IMR-90 (cell line): ENCODE measurements at places on chromosomes 1 and 21.

DNA sequence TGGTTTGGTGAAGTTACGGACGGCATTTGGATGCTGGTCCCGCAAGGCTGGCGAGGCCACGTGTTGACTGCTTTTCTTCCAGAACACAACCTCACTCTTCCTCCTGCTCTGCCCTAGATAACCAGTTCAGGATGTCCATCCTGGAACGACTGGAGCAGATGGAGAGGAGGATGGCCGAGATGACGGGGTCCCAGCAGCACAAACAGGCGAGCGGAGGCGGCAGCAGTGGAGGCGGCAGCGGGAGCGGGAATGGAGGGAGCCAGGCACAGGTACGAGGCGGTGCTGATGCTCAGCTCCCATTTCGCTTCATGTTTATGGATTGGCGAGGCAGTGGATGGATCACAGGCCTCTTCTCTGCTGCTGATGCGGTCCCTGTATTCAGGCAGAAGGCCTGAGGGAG, 38.8 kb upstream of the VAMP3 start:
- no peak for DNase-seq

DNA sequence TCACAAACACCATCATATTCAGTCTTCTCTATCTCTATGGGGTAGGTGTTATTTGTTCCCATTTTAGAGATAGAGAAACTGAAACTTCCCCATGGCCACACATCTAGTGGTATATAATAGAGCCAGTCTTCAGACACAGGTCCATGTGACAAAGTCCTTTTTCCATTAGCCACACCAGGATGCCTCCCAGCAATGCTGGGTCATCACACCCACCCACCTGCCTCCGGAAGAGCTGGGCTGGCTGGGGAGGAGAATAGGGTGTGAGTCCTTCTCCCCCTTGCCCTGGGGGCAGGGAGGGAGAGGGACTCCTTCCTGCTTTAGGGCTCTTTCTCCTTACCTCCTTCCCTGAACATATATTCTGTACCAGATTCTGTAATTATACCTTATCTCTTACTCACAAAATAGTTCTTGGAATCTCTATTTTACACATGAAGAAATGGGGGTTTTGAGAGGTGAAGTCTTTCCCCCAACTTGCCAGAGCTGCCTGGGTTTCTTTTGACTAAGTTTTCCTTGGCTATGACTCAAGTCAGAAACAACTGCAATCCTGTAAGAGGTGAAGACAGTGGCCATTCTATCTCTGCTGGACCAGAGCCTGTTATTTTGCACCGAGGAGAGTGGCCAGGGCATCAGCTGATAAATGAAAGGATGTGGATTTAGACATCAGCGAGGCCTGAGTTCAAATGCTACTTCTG, 30.0 kb downstream of the SOX13 start:
- DNase-seq = peak; percentile 16

GRCh38 chr1:3052501-3052900, 16.5 kb upstream of the PRDM16 start:
- no peak for DNase-seq

GRCh38 chr1:6948861-6949260, 163.6 kb downstream of the CAMTA1 start:
- DNase-seq = peak; percentile 23

DNA sequence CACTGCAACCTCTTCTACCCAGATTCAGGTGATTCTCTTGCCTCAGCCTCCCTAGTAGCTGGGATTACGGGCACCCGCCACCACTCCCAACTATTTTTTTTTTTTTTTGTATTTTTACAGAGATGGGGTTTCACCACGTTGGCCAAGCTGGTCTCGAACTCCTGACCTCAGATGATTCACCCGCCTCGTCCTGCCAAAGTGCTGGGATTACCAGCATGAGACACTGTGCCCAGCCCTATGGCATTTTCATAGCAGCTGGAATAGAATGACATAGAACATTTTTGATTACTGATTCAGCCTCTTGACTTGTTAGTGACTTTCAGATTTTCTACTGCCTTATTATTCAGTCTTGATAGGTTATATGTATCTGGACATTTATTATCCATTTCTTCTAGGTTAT, 1046.2 kb downstream of the AMY1C start:
- DNase-seq = no peak

GRCh38 chr1:1259951-1260600, 13.6 kb upstream of the C1QTNF12 start:
- DNase-seq = no peak

DNA sequence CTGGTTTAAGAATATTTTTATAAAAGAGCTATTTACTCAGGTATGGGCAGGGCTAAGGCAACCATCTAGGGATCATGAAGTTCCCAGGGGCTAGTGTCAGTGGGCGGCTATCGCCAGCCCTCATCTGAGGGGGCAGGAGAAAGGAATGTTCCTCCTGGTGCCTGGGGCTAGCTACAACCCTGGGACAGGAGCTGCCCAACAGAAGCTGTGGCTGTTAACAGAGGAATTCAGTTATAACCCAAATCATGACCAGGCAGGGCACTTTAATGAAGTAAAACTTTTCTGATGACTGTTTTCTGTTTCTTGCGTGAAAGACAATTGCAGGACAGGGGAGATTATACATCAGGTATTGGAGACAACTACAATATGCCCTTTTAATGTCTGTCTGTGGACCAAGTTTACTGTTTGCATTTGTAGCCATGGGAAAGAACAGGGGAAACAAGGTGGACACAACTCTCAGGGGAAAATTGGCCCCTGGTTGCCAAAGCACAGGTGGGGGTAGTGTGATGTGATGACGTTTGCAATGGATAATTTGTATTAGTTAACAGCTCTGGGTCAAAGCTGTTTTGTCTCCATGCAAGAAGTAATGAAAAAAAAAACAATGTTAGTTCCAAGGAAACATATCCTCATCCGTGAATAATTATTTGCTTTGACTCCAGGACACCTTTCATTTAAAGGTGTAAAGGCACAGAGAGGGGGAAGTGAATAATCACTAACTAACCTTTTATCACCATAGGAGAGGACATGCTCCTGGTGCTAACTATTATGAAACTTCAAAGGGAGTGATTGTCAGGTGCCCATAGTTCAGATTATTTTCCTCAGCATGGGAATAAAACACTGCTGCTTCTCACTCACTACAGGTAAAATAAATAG, 105.2 kb downstream of the TSEN15 start:
- no peak for DNase-seq

DNA sequence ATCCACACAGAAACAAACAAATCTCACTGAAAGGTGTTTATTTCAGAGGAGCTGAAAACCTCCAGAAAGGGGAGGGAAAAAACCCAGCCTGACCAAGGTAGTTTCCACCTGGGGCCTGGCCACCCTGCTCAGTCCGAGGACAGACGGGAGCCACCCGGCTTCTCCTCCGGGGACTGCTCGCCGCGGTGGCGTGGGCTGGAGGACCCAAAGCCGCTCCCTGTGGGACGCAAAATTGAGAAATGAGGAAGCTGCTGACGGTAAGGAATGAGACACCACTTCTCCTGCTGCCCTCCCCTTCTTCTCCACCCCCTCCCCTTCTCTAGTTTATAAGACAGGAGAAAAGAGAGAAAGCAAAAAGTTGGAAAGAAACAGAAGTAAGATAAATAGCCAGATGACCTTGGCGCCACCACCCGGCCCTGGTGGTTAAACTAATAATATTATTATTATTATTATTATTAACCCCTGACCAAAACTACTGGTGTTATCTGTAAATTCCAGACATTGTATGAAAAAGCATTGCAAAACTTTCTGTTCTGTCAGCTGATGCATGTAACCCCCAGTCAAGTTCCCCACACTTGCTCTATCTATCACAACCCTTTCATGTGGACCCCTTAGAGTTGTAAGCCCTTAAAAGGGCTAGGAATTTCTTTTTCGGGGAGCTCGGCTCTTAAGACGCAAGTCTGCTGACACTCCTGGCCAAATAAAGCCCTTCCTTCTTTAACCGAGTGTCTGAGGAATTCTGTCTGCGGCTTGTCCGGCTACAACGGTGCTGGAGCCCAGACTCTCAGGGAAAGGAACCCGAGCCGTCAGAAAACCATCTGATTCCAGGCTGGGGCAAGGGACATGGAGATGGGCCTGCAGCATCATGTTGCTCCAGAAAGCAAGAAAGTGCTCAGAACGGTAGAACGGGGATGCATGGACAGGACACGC, 12.5 kb downstream of the ITGB2 start:
- no peak for DNase-seq

DNA sequence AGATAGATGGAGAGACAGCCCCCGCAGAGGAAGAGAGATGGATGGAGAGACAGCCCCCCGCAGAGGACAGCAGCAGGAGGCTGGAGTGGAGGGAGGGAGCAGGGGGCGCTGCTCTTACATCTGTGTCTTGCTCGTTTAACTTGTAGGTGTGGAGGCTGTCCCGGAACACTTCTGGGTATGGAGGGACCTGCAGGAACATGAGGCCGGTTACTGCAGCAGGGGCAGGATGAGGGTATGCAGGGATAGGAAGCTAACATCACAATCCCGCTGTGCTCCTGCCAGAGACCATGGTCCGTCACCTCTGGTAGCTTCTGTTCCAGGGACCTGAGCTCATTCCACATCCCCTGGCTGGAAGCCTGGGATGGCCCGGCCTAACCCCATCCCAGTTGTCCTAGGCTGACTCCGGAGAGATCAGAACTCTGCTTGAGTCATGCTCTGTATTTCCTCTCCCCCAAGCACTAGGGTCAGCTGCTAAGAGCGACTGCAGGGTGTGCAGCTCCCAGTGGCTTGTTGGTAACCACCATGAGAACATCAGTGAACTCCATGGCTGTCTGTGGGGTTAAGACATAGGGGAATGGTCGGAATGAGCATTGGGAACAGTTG, 36.7 kb upstream of the GOLT1A start:
- DNase-seq = peak; percentile 9

GRCh38 chr1:110462964-110463363, 12.0 kb downstream of the PROK1 start:
- DNase-seq = peak; percentile 31

GRCh38 chr1:156356875-156357534, 12.0 kb upstream of the RHBG start:
- DNase-seq = no peak

GRCh38 chr1:111249960-111250359, 22.4 kb downstream of the CHI3L2 start:
- DNase-seq = no peak

DNA sequence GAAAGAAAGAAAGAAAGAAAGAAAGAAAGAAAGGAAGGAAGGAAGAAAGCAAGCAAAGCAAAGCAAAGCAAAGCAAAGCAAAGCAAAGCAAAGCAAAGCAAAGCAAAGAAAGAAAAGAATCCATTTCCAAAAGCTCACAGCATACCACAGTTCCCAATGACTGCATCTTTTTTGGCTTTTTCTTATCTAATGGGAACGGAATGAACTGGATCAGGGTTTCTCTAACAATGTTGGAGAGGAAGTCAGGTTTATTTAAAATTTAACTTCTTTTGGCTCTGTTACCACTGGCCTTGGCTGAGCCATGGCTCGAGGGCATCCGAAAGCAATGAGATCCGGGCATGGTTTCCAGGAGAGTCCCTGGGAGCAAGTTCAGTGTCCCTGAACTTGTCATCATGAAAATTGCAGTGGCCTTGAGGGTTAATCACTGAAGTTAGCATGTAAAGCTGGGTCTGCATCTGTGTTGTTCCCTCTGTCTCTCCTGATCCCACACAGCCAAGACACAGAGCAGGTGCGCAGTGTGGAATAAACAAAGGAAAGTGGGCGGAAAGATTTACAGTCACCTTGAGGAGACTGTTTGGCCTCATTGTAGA, 34.6 kb upstream of the CTPS1 start:
- DNase-seq = peak; percentile 43

DNA sequence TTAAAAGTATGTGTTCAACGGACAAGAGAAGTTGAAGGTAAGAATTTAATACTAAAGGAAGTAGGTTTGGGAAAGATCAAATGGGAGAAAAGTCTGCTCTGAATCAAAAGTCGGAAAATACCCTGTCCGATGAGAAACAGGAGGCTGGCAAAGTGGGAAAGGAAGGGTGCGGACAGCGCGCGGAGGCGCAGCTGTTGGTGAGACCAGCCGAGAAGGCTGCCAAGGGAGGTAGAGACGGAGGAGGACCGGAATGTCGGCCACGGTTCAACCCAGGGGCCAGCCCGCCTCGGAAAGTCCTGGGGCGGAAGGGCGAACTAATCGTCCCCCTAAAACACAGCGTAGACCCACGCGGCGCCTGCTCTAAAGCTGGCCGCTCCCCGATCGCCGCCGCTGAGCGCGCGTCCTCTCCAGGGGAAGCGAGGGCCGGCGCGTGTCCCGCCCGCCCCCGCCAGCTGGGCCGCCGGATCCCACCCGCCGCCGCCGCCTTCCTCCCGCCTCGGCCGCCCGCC, 639 bp upstream of the SPATA1 start:
- peak; percentile 42 for DNase-seq

- DNase-seq = no peak
Measured at GRCh38 chr1:222071387-222071786, 329.5 kb upstream of the DUSP10 start.

DNA sequence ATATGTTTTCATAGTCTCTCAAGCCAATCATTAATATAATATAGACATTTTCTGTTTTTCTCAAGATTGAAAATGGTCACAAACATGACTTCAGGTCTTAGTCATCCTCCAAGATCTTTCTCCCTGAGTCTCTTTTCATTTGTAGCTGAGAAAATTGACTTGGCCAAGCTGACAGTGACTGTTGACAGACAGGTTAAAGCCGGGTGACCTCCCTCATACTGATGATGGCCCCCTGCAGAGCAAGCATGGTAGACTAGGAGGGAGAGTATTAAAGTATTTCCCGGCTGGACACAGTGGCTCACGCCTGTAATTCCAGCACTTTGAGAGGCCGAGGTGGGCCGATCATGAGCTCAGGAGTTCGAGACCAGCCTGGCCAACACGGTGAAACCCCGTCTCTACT, 6.8 kb upstream of the KIAA1614 start:
- no peak for DNase-seq

DNA sequence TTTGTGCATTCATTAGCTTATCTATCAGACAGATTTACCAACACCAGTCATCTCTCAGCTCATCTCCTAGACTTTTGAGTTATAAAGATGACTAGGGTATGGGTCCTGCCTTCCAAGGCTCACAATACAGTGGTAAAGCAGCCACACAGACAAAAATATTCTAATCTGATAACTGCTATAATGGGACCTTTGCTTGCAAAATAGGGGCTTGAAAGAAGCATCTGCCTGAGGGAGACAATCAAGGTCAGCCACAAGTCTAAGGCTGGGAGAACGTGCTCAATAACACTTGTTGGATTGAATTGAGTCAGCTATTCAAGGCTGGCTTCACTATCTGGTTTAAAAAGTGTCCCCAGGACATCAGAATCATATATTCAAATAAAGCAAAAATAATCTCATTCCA, 1.4 kb upstream of the PAPPA2 start:
- no peak for DNase-seq

GRCh38 chr1:170670802-170671628, 7.1 kb downstream of the PRRX1 start:
- peak; percentile 37 for DNase-seq

GRCh38 chr1:117365350-117366176, 1.7 kb upstream of the MAN1A2 start:
- peak; percentile 61 for DNase-seq

DNA sequence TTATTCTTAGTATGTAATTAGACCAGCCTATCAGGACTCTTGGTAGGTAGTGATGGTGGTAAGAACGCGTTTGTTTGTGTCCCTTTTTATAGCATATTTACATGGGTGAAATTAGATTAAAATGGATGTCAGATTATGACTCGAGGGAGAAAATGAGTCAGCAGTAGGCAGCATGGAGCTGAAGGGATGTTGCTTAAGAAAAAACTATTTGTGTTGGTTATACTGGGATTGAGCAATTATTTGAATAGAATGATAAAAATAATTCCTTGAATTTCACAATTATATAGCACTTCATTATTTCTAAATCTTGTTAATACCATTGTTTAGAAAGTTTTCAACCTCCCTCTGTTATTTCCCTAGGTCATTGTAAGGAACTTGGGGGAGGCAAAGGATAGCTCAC, 348.8 kb downstream of the RYR2 start:
- DNase-seq = no peak

- peak; percentile 55 for DNase-seq
Measured at GRCh38 chr1:87117761-87118368, 203.4 kb downstream of the HS2ST1 start.
